ENCODE measurements at places on chromosomes 2 and 18. TPM values are rescaled to one million over a fixed set of nuclear protein-coding genes. Genes with fewer than 3 reads are reported as not detected.

Gene IRS1
- 0.38 TPM for total RNA-seq

Gene CFAP210
- total RNA-seq = not detected

Gene SERPINB3
- not detected for total RNA-seq

Gene CDH20
- not detected for total RNA-seq

Gene ITPRID2
- 170 TPM for total RNA-seq

Gene ACTG2
- total RNA-seq = 0.67 TPM

Gene ELOA2
- not detected for total RNA-seq

Gene REL
- 18.2 TPM for total RNA-seq

Gene PCARE
- total RNA-seq = not detected

Gene CXCR1
- total RNA-seq = not detected

Gene DSG4
- total RNA-seq = not detected

Gene CRYGD
- not detected for total RNA-seq

Gene LYG2
- total RNA-seq = not detected

Gene HRH4
- 0.10 TPM for total RNA-seq

Gene RIOK3
- total RNA-seq = 83.1 TPM

Gene CEBPZ
- 32.7 TPM for total RNA-seq

Gene CDH19
- total RNA-seq = not detected

Gene CD8B2
- not detected for total RNA-seq

Gene FBXO36
- total RNA-seq = 2.4 TPM

Gene SLC19A3
- total RNA-seq = 0.33 TPM

Gene ERMN
- not detected for total RNA-seq

Gene TUBA3E
- total RNA-seq = not detected

Gene SP100
- total RNA-seq = 179 TPM

Gene D2HGDH
- total RNA-seq = 14.0 TPM

Gene GPR75
- total RNA-seq = 3.9 TPM

Gene MYCN
- total RNA-seq = 4.9 TPM

Gene AKAIN1
- not detected for total RNA-seq

Gene FN1
- 2,305 TPM for total RNA-seq

Gene CAVIN2
- total RNA-seq = 335 TPM

Gene DHRS9
- total RNA-seq = 3.7 TPM

Measured in vein endothelial cell (primary cell).